Effector memory CD8-positive, alpha-beta T cell (primary cell): ENCODE measurements at places on chromosomes 1 and 21.

DNA sequence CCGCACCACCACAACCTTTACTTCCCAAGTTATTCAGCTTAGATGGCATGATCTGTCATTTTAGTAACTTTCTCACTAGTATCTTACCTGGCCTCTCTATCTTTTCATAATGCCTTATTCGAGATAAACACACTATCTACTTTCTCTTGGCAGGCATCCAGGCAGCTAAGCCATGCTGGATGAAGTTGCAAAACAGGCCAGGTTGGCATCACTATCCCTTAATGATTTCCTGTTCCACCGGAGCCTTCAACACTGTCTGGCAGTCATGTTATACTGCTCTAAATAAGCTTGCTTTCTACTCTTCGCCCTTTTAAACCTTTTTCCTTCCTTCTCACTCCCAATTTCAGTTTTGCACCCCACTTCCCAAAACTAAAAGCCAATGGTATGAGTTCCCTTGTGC, 12.0 kb upstream of the KCNH1 start:
- H3K4me1 ChIP-seq = no peaks in the 10 kb centered on the region
- H3K27me3 ChIP-seq = peaks cover 45% of the 10 kb centered on the region
- no peak overlapping the region for H3K27ac ChIP-seq

- H3K27ac ChIP-seq = no peak overlapping the region
- H3K36me3 ChIP-seq = no peaks in the 10 kb centered on the region
Observed at GRCh38 chr21:38123626-38124025, 133.2 kb upstream of the KCNJ15 start.

GRCh38 chr1:9121496-9122409, 7.1 kb downstream of the GPR157 start:
- peak overlapping the region; percentile 54 for H3K27ac ChIP-seq
- peaks cover 13% of the 10 kb centered on the region for H3K4me1 ChIP-seq

- no peaks in the 10 kb centered on the region for H3K27me3 ChIP-seq
- peaks cover 10% of the 10 kb centered on the region for H3K4me1 ChIP-seq
- H3K36me3 ChIP-seq = peaks cover 21% of the 10 kb centered on the region
- no peak overlapping the region for H3K4me3 ChIP-seq
- peak overlapping the region; percentile 25 for H3K27ac ChIP-seq
Observed at GRCh38 chr1:25502957-25503356, 40.4 kb upstream of the LDLRAP1 start.

DNA sequence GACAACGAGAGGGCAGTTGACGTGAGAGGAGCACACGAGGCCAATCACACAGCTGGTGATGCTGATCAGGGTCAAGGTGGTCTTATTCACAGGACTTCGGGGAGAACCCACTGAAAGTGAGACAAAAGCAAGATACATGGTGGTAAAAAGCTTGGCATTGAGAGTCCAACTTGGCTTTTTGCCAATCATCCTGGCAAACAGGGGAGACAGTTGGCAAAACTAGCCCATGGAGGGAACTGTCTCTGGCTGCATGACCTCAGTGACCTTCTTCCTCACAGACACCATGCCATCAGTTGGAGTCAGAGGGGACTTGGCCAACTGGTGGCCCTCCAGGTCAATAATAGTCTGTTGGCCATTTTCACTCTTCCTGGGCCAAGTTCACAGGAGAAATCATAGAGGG, 139.9 kb downstream of the ASTN1 start:
- H3K27ac ChIP-seq = no peak overlapping the region
- no peaks in the 10 kb centered on the region for H3K4me1 ChIP-seq
- H3K4me3 ChIP-seq = no peak overlapping the region
- H3K36me3 ChIP-seq = no peaks in the 10 kb centered on the region
- no peaks in the 10 kb centered on the region for H3K27me3 ChIP-seq

GRCh38 chr1:3003039-3003940, 18.0 kb upstream of the ACTRT2 start:
- no peak for DNase-seq
- H3K4me3 ChIP-seq = no peak overlapping the region
- H3K36me3 ChIP-seq = no peaks in the 10 kb centered on the region
- H3K27ac ChIP-seq = no peak overlapping the region

- no peak for DNase-seq
- H3K27ac ChIP-seq = no peak overlapping the region
Observed at GRCh38 chr1:80565406-80565805, 1235.3 kb upstream of the ADGRL2 start.

DNA sequence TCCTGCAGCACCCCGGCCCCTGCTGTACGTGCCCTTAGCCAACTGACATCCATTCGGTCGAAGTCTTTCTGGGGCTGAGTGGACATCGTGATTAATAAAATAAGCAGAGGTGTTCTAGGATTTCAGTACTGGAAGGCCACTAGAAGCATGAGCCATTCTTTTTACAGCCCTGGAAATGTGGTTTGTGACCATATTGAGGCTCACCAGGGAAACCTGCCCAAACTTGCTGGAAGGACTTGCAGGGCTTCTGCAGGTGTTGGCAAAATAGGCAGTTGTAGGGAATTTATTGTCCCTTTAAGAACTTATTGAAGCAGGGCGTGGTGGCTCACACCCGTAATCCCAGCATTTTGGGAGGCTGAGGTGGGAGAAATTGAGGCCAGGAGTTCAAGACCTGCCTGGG, 80.8 kb downstream of the DOP1B start:
- no peak overlapping the region for H3K27ac ChIP-seq
- no peaks in the 10 kb centered on the region for H3K27me3 ChIP-seq
- H3K36me3 ChIP-seq = peaks cover 19% of the 10 kb centered on the region
- peaks cover 14% of the 10 kb centered on the region for H3K4me1 ChIP-seq
- no peak overlapping the region for H3K4me3 ChIP-seq
- DNase-seq = no peak

DNA sequence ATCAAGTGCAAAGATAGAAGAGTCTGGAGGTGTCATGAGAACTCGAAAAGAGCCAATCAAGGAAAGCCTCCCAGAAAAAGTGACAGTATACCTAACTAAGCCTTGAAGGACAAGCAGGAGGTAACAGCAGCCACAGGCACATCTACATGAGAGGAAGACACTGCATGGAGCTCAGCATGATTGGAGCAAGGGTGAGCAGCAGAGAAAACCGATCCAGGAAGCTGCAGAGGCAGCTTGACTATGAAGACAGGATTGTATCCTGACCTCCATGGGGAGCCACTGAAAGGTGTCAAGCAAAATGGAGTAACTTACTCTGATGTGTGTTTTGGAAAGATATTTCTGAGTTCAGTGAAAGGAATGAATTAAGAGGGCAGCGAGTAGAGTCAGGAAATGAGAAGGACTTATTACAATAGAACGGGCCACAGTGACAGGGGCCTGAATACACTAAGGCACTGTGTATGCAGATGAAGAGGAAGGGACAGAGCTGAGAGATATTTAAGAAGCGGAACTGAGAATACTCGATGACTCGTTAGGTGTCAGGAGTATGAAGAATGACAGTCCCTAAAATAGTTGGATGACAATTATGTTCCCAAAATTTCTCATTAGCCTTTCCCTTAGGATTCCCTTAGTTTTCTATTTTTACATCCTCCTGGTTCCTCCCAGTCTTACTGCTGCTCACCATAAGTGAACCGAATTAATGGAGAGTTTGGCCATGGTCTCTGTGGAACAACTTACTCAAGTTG, 139.3 kb upstream of the NFIA start:
- no peak overlapping the region for H3K4me3 ChIP-seq
- no peaks in the 10 kb centered on the region for H3K4me1 ChIP-seq
- no peak overlapping the region for H3K27ac ChIP-seq
- no peak for DNase-seq
- H3K36me3 ChIP-seq = no peaks in the 10 kb centered on the region

- peaks cover 56% of the 10 kb centered on the region for H3K27me3 ChIP-seq
- no peak for DNase-seq
- H3K4me1 ChIP-seq = no peaks in the 10 kb centered on the region
- no peaks in the 10 kb centered on the region for H3K36me3 ChIP-seq
- H3K27ac ChIP-seq = no peak overlapping the region
Observed at GRCh38 chr21:46021398-46021797, 39.8 kb downstream of the COL6A1 start.
